ENCODE measurements at places on chromosomes 16 and 17. TPM values are rescaled to one million over a fixed set of nuclear protein-coding genes. Genes with fewer than 3 reads are reported as not detected.

GRCh38 chr17:49227436-49228261 is 2.9 kb downstream of the PHOSPHO1 start:
- DNase-seq = peak; percentile 74
- no peak overlapping the region for H3K27ac ChIP-seq

- H3K27me3 ChIP-seq = no peaks in the 10 kb centered on the region
- peaks cover 18% of the 10 kb centered on the region for H3K4me1 ChIP-seq
- no peak overlapping the region for H3K27ac ChIP-seq
- H3K4me3 ChIP-seq = no peak overlapping the region
- no peak for DNase-seq
- H3K36me3 ChIP-seq = no peaks in the 10 kb centered on the region
Measured at GRCh38 chr17:80591788-80592187, 47.1 kb downstream of the RPTOR start.

KNOP1 gene
- total RNA-seq = 24.5 TPM

- H3K4me3 ChIP-seq = no peak overlapping the region
- no peaks in the 10 kb centered on the region for H3K36me3 ChIP-seq
- peaks cover 17% of the 10 kb centered on the region for H3K27me3 ChIP-seq
- peaks cover 5% of the 10 kb centered on the region for H3K4me1 ChIP-seq
- H3K27ac ChIP-seq = no peak overlapping the region
Measured at GRCh38 chr17:8960325-8961140, 5.0 kb downstream of the PIK3R5 start.

- H3K4me3 ChIP-seq = no peak overlapping the region
- no peak overlapping the region for H3K27ac ChIP-seq
- no peak for DNase-seq
- H3K4me1 ChIP-seq = no peaks in the 10 kb centered on the region
Measured at GRCh38 chr16:28902909-28903308, 22.1 kb downstream of the RABEP2 start.

DNA sequence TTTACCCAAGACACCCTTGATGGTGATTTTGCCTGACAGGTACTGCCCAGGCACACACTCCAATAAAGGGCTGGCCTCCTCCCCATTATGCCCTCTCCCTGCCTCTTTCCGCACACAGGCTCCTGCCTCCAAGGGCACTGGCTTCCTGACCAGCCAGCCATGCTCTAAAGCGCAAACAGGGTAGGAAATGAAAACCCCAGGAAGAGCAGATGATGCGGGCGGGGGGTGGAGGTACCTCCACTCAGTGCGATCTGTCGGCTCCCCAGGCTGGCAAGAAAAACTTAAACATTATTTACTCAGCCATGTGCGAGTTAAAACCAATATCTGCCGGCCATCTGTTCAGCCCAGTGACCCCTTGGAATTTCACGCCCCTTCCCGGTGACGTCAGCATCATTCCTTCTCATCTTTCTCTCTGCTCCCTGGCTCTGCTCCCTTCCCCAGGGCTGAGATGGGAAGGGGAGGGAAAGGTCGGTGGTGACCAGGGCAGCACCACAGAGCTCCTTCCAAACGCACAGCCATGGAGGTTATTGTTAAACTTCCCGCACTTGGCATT is 262.5 kb downstream of the CBLN1 start:
- DNase-seq = no peak
- H3K27ac ChIP-seq = no peak overlapping the region
- H3K4me1 ChIP-seq = peaks cover 34% of the 10 kb centered on the region
- H3K27me3 ChIP-seq = peaks cover 11% of the 10 kb centered on the region
- H3K4me3 ChIP-seq = no peak overlapping the region
- no peaks in the 10 kb centered on the region for H3K36me3 ChIP-seq

DNA sequence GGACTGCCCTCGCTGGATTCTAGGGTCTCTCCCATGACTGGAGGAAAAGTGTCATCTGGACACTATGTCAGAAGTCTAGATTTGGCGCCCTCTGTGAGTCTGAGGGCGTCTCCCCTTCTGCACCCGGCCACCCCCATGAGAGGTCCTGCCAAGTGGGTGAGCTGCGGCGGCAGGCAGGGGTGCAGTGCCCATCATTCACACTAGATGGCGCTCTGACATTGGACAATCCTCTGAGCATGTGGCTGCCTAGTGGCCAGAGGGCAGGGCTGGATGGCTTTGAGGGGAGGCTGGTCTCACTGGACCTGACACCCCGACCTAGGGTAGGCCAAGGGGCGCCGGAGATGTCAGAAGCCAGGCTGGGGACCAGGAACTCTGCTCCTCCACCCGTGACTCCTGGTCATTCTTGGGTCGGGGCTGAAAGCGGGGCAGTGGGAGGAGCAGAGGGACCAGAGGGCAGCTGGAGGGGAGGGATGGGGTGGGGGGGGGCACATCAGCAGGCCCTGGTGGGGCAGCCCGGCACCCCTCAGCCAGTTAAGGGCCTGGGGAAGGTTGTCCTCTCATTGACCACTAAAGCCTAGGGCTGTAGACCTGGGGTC is 28.0 kb downstream of the MRM1 start:
- H3K4me1 ChIP-seq = no peaks in the 10 kb centered on the region
- H3K36me3 ChIP-seq = no peaks in the 10 kb centered on the region
- no peak overlapping the region for H3K27ac ChIP-seq
- DNase-seq = peak; percentile 70

HAS3 gene
- 2.8 TPM for total RNA-seq

GFOD2 gene
- total RNA-seq = 19.0 TPM

DNA sequence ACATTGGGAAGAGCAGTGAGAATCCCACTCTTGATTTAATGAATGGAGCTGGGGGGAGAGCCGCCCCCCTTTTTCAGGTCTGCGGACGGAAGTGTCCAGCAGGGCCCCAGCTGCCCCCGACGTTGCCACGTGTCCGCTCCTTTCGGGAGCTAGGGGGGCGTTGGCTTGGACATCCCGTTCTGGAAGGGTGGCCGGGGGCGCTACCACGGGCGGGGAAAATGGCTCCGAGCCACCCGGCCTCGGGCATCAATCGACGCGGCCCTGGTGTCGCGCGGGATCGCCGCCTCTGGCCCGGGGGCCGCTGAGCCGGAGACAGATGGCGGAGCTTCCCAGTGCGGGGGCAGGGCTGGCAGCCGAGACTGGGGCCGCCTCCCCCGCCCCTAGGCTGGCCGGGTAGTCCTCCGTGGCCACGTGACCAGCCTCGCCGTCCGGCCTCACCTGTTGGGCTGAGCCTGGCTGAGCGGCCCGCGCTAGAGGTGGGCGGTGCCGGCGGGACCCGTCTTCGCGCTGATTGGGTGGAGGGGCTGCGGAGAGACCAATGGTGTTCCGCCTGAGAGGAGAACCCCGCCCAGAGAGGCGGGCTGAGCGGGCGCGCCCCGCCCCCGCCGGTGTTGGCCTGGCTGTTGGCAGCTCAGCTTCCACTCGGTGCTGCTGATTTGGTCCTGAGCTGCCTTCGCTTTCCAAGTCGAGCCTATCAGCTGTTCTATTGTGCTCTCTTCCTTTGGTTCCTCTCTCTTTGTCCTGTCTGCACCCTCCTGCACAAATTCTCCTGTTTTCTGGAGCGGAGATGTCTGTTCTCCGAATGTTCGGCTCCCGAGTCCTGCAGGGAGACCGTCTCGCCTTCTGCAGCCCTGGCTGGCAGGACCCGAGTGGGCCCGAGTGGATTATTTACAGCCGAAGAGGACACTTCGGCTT is 8.3 kb downstream of the HS3ST3B1 start:
- DNase-seq = peak; percentile 91
- H3K27ac ChIP-seq = peak overlapping the region; percentile 61
- H3K4me1 ChIP-seq = peaks cover 23% of the 10 kb centered on the region
- peak overlapping the region; percentile 72 for H3K4me3 ChIP-seq

DNA sequence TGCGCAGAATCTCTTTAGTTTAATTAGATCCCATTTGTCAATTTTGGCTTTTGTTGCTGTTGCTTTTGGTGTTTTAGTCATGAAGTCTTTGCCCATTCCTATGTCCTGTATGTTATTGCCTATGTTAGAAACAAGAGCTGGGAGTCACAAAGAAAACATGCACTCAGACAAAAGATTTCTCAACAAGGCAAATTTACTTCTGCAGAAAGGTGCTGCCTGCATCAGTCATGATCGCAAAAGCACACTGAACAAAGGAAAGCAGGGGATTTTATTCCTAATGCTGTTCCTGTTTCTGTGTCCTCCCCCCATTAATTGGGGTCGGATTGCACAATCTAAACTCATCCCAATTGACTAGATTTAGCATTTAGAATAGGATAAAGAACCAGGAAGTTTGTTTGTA is 55.9 kb downstream of the ATF7IP2 start:
- no peaks in the 10 kb centered on the region for H3K4me1 ChIP-seq
- no peak for DNase-seq
- no peak overlapping the region for H3K27ac ChIP-seq
- no peak overlapping the region for H3K4me3 ChIP-seq
- no peaks in the 10 kb centered on the region for H3K27me3 ChIP-seq

DNA sequence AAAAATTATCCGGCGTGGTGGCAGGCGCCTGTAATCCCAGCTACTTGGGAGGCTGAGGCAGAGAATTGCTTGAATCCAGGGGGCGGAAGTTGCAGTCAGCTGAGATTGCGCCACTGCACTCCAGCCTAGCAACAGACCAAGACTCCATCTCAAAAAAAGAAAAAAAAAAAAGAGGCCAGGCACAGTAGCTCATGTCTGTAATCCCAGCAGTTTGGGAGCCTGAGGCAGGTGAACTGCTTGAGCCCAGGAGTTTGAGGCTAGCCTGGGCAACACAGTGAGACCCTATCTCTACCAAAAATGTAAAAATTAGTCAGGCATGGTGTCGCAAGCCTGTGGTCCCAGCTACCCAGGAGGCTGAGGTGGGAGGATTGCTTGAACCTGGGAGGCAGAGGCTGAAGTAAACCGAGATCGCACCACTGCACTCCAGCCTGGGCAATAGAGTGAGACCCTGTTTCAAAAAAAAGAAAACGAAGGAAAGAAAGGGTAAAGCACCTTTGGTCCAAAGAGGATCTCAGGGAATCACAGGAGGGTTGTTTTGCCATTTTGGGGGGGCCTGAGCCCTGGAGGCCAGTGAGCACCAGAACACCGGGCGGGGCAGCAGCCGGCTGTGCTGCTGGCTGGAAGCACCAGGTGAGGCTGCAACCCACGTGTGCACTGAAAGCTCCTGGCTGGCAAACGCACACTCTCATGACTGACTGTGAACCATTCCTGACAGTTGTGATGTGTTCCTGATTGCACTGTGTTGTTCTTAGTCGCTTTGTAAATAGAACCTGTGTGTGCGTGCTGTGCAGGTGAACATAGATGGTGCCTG is 18.4 kb downstream of the HS3ST6 start:
- H3K4me1 ChIP-seq = no peaks in the 10 kb centered on the region
- H3K27ac ChIP-seq = no peak overlapping the region
- H3K36me3 ChIP-seq = peaks cover 6% of the 10 kb centered on the region
- no peak for DNase-seq
- H3K4me3 ChIP-seq = no peak overlapping the region

- peaks cover 19% of the 10 kb centered on the region for H3K4me1 ChIP-seq
- H3K27me3 ChIP-seq = no peaks in the 10 kb centered on the region
Measured at GRCh38 chr16:54062361-54063278, 224.0 kb downstream of the IRX3 start.

FOXN1 gene
- total RNA-seq = not detected

DNA sequence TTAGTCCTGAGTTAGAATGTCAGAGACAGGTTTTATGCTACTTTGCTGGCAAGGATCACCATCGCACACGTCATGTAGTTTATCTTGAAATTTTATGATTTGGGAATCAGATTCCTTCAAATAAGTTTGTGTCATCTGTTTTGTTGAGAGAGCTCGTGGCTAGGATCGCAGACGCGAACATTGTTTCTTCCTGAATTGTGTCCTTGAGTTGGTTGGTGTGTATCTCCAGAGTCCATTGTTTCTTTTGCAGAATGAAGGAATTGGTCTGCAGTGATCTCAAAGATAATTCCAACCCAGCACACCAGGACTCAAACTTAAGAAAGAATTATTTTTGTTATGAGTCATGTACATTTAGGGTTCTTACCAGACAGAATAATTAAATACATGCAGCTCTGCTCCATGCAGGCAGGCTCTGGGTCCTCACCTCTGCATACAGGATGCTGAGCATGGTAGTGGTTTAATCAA is 51.6 kb downstream of the PRKCA start:
- DNase-seq = peak; percentile 7
- peaks cover 34% of the 10 kb centered on the region for H3K4me1 ChIP-seq
- H3K27ac ChIP-seq = no peak overlapping the region
- H3K36me3 ChIP-seq = peaks cover 10% of the 10 kb centered on the region

LGALS9 gene
- total RNA-seq = 0.54 TPM

GRCh38 chr16:85988723-85989313 is 89.9 kb downstream of the IRF8 start:
- DNase-seq = no peak
- H3K27me3 ChIP-seq = peaks cover 99% of the 10 kb centered on the region
- no peak overlapping the region for H3K27ac ChIP-seq

CLEC19A gene
- not detected for total RNA-seq

DNA sequence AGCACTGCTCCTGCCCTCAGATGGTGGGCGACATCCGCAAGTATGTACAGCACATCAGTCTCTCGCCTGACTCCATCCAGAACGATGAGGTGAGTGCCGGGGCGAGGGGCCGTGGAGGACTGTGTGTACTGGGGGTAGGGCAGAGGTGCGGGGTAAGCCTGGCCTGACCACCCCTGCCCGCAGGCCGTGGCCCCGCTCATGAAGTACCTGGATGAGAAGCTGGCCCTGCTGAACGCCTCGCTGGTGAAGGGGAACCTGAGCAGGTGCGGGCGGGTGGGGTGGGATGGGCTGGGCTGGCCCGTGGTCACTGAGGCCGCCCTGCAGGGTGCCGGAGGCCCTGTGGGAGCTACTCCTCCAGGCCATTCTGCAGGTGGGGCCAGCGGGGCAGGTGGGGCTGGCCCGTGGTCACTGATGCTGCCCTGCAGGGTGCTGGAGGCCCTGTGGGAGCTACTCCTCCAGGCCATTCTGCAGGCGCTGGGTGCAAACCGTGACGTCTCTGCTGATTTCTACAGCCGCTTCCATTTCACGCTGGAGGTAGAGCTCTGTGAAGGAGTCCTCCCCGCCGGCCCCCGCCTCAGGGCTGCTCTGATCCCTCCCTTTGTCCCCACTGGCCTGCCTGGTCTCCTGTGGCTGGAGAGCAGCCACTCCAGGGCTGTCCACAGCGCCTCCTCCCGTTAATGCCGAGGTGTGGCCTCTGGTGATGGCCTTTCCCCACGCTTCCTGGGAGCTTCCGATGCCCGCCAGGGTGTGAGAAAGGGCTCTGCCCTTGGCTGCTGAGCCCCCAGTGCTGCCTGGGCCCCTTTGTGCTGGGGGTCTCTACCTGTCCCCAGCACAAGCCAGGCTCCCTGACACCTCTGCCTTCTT is 5.0 kb downstream of the TSR3 start:
- H3K36me3 ChIP-seq = peaks cover 6% of the 10 kb centered on the region
- H3K4me1 ChIP-seq = peaks cover 13% of the 10 kb centered on the region
- H3K27me3 ChIP-seq = no peaks in the 10 kb centered on the region
- DNase-seq = no peak
- H3K4me3 ChIP-seq = no peak overlapping the region

AANAT gene
- not detected for total RNA-seq

Measured in MCF 10A (cell line).